ENCODE measurements at places on chromosomes 4 and X. TPM values are rescaled to one million over a fixed set of nuclear protein-coding genes. Genes with fewer than 3 reads are reported as not detected.

GRCh38 chr4:152763796-152764195 is 15.7 kb downstream of the TIGD4 start:
- no peak for DNase-seq

- DNase-seq: no peak
Measured at GRCh38 chrX:148956352-148956751, 455.9 kb downstream of the AFF2 start.

GRCh38 chr4:151934766-151935165 is 174.0 kb upstream of the GATB start:
- no peak for DNase-seq

- DNase-seq: no peak
Measured at GRCh38 chrX:40143001-40143400, 45.2 kb upstream of the BCOR start.

- DNase-seq: no peak
Measured at GRCh38 chr4:24795666-24796381, 451 bp downstream of the SOD3 start.

- no peak for DNase-seq
Measured at GRCh38 chr4:137656661-137657060, 124.4 kb upstream of the PCDH18 start.

- no peak for DNase-seq
Measured at GRCh38 chr4:146340798-146341197, 126.5 kb downstream of the REELD1 start.

- DNase-seq: no peak
Measured at GRCh38 chr4:23602720-23603119, 287.1 kb downstream of the PPARGC1A start.

- DNase-seq: peak; percentile 89
Measured at GRCh38 chr4:133148690-133149363, at the start of gene PCDH10. TSS of gene PCDH10 (plus strand) at chr4:133149294. CDS start at chr4:133150141, 847 bp downstream.

DNA sequence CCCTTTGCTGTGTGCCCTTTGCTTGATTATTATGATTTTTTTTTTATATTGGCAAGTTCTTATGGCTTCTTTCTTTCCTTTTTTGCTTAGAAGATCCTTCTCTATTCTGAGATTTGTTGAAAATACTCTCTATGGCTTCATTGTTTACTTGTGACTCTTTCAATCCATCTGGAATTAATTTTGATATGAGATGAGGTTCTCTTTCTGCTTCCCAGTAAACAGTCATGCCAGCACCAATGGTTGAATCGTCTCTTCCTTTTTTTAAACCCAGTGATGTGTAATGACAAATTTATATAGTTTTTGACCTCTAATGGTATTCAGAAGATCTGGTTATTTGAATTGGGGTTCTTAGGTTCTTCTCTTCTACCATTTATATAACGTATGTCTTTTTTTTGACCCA is 121.8 kb downstream of the ARHGAP10 start:
- no peak for DNase-seq

DNA sequence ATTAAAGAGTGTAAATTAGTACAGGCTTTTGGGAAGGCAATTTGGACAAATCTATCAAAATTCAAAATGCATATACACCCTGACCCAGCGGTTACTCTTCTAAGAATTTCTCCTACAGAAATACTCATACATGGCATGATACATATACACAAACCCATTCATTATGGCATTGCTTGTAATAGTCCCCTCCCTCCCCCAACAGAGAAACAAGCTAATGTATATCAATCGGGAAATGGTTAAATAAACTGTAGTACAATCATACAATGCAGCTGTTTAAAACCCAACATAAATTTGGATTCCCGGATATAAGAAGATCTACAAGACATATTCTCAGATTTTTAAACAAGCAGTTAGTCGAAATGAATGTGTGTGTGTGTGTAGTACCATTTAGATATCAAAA is 808 bp downstream of the HUWE1 start:
- DNase-seq: no peak

- DNase-seq: no peak
Measured at GRCh38 chrX:136626237-136626636, 21.7 kb upstream of the CD40LG start.

DNA sequence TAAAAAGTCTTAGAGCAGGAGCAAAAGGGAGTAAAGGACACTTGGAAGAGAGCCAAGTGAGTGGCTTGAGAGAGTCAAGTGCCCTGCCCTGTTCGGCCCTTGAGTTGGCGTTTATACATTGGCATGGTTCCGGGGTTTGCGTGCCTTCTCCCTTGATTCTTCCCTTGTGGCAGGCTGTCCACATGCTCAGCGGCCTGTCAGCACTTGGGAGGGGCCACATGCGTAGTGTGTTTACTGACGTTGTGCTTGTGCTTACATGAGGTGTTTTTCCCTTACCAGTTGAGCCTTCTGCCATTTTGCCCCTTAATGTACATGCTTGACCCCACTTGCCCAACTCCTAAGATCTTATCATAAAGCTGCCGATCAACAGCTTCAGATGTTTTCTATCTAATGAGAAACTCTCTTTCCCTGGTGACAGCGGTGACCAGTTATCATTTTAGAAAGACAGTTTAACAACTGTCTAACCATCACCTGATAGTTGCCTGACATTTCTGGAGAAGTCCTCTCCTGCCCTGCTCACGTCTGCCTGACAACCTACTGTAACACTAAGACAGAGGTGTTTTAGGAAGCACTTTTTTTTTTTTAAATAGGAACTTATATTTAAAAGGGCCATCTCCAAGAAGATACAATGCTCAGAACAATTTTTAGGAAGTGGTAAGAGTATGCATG is 49.5 kb upstream of the GC start:
- no peak for DNase-seq

DNA sequence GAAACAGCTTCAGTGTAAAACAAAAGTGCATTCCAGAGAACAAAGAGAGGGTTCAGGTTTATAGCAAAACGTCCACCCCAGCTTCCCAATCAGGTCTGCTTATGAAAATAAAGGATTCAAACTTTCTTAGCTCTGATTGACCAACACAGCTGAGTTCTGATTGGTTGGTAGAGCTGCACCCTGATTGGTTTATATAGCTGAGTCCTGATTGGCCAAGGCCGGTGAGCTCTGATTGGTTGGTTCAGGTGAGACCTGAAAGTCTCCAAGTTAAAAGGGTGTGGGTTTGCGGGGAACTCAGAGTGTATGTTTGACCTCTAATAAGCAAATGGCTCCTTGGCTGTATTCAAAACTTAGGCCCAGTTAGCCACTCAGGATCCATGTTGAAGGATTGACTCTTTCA is 20.9 kb downstream of the CLRN2 start:
- no peak for DNase-seq

- no peak for DNase-seq
Measured at GRCh38 chrX:132023896-132024386, 839 bp downstream of the STK26 start.

DNA sequence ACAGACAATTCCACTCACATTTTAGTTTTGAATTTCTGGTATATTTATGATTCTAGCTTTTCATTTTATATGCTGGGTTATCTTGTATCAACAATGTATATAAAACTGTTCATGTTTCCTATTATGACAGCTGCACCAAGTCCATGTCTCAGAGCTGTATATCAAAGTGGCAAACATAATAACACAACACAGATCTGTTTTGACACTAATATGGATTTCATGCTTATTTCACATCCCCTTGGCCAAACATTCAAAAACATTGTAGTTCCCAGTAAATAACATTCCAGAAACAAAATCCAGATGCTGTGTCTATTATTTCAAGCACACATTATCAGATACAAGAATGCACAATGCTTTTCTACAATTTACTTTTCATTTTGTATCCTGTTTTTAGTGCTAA is 380.6 kb upstream of the MAGEB2 start:
- no peak for DNase-seq

DNA sequence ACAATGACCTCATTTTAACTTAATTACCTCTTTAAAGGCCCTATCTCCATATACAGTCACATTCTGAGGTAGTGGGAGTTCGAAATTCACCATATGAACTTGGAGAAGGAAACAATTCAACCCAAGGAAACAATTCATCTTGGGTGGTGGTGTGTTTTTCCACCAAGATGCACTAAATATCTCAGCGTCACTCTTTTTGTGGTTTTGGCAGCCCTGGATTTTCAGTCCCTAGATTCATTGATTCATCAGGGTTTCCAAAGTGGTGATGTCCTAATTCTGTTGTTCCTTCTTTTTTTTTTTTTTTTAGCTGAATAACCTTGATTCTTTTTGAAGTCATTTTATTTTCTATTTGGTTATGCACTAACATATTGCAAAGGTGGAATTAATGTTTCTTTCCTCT is 162.6 kb upstream of the RAPGEF2 start:
- no peak for DNase-seq

DNA sequence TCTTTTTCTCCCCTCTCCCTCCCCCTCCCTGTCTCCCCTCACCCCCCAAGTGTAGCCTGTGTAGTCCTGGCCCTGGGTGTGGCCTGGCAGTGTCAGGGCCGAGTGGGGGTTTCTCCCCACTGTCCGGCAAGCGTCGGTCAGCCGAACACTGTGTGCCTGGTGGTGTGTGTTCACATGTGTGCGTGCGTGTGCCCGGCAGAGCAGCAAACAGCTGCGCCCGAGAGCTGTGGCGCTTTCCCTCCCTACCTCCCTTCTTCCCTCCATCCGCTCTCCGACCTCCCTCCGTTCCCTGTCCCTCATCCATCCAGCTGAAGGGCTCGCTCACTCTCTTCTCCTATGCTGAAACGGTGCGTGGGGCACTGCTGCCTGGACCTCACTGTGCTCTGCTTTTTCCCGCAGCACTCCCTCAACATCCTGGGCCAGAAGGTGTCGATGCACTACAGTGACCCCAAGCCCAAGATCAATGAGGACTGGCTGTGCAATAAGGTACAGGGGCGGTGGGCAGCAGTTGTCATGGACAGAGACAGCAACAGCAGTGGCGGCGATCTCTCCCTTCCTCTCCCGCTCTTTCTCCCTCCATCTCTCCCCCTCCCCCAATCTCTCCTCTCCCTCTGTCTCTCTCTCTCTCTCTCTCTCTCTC is 17.4 kb upstream of the UBA1 start:
- no peak for DNase-seq

DNA sequence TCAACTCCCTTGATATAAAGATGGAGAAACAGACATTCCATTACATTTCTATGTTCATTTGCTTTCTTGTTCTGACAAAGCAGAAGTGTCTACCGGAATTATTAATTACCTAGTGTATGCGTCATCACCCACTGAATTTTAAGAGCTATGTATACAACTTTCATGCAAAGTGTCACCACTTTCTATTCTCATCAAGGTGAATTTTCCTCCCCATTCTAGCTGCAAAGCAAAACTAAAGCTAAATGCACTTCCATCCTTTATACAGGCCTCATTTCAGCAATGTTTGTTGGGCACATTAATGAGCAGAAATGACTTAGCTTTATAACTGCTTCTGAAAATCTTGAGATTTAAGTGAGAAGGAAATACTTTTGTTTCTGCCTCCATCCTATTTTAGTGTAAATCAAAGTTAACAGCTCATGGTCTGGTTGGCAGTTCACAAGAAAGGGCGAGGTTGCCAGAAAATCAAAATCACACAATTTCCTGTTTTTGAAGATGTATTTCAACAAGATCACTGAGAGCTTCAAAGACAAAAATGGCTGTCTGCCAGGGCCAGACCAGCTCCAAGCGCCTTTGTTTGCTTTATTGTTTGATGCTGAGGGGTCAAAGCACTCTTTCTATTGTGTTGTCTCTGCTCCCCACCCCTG is 7.2 kb upstream of the FAM9C start:
- no peak for DNase-seq

GRCh38 chr4:139839403-139840031 is 173.9 kb downstream of the MGST2 start:
- DNase-seq: no peak

GRCh38 chr4:57231781-57232180 is 121.6 kb upstream of the IGFBP7 start:
- no peak for DNase-seq

- no peak for DNase-seq
Measured at GRCh38 chr4:55469979-55470378, 74.2 kb downstream of the TMEM165 start.

- no peak for DNase-seq
Measured at GRCh38 chrX:16839219-16839851, 30.8 kb downstream of the RBBP7 start.

- no peak for DNase-seq
Measured at GRCh38 chrX:129798888-129799287, 19.1 kb downstream of the SASH3 start.

The ARR3 gene
- total RNA-seq: not detected

The GPRIN3 gene
- total RNA-seq: 0.71 TPM

The ODAPH gene
- 0.17 TPM for total RNA-seq

The WDR17 gene
- 0.52 TPM for total RNA-seq

The RAB39B gene
- 0.68 TPM for total RNA-seq

The SLC7A11 gene
- 50.0 TPM for total RNA-seq

The LRRC66 gene
- not detected for total RNA-seq

The CCKAR gene
- not detected for total RNA-seq

The XKRX gene
- total RNA-seq: 0.30 TPM

The ADH6 gene
- total RNA-seq: not detected

The CLCN4 gene
- total RNA-seq: 3.4 TPM

The NHSL2 gene
- 0.07 TPM for total RNA-seq

The SPARCL1 gene
- total RNA-seq: 0.51 TPM

The GAGE12J gene
- total RNA-seq: not detected

All from Caki2 (cell line).